ENCODE measurements at places on chromosomes 7 and 10.

DNA sequence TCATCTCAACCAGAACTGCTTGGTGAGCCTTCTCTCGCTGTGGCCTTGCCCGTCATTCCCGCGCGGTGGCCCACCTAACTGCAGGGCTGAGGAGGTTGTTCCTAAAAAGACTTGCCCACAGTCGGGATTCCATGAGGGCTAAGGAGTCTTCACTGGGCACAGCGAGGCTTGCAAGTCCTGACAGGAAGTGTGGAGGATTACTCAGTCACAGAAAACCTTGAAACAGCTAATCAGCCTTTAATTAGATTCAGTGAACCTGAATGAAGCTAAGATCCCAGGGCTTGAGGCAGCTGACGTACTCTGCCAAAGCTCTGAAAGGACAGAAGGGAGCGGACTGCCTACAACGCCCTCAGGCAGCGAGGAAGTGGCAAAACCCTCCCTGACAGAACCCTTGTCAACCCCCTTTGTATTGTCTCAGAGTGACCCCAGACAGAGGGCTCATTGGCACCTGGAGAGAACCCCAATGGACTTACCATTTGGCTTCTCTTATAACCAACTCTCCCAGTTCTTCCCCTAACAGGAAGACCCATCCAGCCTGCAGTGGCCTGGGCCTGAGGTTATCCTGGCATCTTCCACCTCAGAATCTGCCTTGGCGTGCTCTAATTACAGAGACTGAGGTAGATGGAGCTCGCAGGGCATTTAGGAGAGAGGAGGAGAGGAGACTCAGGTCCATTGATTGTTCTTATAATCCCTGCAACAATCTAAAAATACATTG lies 2.5 kb upstream of the LAMB4 start:
- no peak for DNase-seq

- DNase-seq: no peak
Measured at GRCh38 chr10:1732564-1732996, 4.7 kb downstream of the ADARB2 start.

GRCh38 chr10:77355844-77356243 lies 281.8 kb downstream of the KCNMA1 start:
- no peak for DNase-seq

DNA sequence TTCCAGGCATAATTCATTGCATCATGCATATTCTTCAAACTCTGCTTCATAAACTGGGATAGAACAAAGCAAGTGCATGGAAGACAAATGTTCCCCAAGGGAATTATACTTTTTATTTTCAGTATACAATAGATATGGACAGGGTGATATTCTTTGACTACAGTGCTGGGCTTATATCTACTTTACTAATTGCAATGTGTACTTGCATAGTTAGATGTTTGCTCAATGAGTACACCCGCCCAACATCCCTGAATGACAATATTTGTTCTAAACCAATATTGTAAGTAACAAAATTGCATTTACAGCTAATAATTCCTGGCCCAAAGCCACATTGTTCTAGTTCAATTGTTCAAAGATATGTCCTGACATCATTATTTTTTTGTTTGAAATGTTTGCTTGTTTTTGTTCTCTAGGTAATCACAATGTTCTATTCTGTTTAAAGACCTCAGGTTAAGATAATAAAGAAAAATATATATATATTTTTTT lies 171.4 kb downstream of the PTN start:
- no peak for DNase-seq

DNA sequence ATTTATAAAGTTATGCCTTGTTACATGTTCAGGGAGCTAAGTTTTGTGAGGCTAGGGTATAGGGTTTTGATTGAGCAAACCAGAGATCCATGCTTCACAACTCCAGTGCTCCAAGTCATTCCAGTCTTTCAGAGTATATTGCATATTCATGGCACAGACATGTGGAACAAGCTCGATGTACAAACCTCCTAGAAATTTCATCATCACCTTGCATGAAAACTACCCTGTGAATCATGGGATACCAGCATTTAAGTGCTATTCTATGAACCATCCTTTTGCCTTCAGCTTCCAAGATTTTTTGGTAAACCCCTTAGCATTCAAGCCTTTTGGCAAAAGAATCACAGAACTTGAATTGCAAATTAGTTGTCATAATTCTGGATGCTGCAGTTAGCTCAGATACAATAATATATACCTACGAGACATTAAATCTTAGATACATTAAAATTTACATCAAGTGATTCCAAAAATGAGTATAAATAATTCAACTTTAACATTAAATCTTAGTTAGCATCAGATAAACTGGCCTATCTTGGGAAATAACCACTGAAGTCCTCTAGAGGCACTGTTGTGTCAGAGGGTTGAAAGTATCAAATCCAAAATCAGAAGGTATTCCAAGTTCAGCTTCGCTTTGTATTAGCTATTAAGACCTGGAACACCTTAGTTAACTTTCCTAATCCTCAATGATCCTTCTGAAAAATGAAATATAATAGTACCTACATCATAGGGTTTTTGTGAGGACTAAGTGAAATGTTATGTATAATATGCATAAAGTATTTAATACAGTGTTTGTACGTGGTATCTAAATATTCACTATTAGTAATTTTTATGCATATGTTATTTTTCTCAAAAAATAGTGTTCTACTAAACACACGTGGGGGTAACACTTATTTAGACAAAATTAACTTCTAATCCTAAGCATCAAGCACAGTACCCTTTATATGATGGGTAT lies 55.5 kb upstream of the CABCOCO1 start:
- DNase-seq: no peak

DNA sequence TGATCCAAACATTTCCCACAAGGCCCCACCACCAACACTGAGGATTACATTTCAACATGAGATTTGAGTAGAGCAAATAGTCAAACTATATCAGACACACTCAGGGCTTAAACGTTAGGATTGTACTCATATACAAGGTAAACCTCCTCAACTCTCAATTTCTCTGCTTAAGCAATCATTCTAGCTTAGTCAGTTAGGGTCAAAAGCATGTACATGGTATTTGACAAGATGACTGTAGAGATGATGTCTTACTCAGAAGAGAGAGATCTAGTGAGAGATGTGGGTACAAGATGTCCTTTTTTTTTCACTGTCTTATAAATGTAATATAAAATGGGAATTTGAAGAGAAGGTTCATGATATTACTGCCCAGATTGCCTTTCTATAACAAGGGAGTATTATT lies 270.1 kb downstream of the PRKG1 start:
- no peak for DNase-seq

DNA sequence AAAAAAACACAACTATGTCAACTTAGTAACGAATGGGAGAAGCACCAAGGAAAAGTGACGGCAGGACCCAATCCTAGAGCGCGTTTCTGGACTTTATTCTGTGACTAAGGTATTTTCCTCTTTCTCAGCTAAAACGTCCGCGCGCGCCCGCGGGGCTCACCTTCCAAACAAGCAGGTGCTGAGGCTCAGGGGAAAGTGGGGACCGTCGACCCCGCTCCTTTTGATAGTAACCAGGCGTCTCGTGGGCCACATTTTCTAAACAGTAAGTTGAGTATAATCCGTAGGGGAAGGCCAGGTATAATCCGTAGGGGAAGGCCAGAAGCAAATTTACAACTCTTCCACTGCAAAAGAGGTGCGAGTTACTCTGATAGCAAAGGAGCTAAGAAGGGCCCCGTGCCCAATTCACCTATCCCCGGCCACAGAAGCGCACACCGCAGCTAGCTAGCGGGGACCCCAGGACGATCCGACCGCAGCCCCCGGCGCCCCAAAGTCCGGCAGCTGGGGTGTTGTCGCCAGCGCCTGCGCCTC lies 743 bp downstream of the MKI67 start:
- no peak for DNase-seq

- DNase-seq: no peak
Measured at GRCh38 chr10:33155720-33156638, 178.5 kb downstream of the NRP1 start.

DNA sequence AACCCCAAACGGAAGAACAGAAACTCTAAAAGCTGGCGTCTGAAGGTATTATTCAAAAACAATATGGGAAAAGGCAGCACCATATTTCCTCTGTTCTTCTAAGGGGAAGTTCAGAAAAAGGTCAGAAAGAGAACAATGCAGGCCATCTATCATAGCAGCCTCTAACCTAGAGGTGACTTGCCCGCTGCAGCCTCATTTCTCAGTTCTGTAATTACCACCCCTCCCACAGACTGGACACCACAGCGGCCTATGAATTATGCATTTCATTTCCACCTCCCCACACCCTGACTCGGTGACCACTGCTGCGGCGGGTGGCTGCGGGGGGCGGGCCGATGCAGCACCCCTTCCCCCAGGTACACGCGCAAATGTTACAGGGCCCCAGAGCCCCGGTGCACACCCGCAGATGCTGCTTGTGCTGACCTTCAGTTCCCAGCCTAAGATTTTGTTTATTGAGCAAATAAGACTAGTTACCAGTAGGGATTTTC lies 125.5 kb downstream of the CLEC2L start:
- DNase-seq: no peak

DNA sequence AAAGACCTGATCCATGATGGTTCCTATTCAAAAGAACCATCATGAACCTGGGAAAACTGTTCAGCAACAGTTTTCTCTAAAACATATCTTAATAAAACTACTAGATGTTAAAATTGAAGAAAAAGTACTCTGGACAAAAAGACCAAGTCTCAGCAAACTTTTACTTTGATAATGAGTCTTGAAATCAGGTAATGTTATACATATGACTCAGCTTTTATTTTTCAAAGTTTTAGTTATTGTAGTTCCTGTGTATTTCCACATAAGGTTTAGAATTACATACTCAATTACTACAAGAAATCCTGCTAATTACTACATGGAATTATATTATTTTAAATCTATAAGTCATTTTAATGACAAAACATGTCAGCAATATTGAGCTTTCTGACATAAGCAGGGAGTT lies 42.2 kb downstream of the ZNF33B start:
- no peak for DNase-seq

DNA sequence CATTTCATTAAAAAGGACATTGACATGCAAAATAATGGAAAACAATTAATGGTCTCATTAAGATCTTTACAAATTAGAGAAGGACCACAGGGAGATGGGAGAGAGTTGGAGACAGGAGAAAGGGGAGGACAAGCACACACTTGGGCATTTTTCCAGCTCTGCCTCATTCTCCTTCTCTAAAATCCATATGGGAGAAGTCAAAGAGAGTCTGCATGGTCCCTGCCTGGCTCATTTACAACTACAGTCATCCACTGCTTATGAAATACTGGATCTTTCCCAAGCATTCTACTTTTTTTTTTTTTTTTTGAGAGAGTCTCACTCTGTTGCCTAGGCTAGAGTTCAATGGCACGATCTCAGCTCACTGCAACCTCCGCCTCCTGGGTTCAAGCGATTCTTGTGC lies 518.9 kb upstream of the CELF2 start:
- no peak for DNase-seq

DNA sequence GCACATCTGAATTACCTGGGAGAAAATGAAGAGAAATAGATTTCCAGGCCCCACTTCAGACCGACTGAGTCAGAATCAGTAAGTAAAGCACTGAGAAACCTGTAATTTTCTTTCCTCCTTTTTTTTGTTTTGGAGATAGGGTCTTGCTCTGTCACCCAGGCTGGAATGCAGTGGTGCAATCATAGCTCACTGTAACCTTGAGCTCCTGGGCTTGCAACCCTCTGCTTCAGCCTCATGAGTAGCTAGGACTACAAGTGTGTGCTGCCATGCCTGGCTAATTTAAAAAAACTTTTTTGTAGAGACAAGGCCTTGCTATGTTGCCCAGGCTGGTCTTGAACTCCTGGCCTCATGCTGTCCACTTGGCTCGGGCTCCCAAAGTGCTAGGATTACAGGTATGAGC lies 260.2 kb downstream of the STK31 start:
- no peak for DNase-seq

GRCh38 chr7:84106291-84106690 lies 88.3 kb downstream of the SEMA3A start:
- DNase-seq: no peak

DNA sequence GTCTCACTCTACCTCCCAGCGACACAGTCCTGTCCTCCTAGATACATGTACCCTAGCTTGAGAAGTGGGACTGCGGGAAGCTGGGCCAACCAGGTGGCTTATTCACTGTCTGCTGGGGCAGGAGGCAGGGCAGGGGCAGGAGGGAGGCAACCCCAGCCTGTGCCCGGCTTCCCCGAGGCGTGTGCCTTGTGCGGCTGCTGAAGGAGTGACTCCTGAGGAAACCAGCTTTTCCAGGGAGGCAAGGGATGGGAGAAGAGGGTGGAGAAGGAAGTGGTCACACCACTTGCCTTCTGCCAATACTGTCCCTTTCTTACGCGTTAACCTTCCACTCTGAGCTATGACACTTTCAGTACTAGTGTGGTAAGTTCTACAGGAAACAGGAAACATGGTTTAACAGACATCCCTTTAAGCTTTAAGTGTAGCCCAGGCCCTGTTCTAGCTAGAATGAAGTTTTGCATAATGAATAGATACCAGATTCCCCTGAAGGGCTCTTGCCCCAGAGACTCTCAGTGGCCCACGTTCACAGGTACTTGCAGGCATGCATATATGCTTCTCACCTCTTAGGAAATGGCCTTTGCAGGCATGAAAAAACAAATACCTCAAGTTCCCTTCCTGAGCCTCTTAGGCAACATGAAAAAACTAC lies 40.6 kb downstream of the SYPL1 start:
- DNase-seq: peak; percentile 41

DNA sequence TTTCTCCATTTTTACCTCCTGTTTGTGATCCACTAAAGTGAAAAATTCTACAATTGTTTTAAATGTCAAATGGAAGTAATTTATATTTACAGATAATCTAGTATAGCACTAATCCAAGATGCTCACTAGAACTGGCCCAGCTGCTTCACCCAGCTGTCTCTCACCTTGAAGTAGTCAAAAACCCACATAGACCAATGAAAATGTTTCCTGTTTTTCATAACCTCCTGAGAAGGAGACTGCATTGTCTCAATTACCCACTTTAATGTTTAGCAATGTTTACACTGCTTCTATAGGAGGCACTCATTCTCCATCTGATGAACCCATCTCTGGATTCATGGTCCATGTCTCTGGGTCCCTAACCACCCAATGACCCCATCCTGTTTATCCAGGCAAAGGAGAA lies 56.1 kb upstream of the ADO start:
- no peak for DNase-seq

- no peak for DNase-seq
Measured at GRCh38 chr7:86006909-86007308, 636.8 kb upstream of the GRM3 start.
